Type B pancreatic cell (in vitro differentiated cells): ENCODE measurements at places on chromosomes 4 and X.

- no peak for DNase-seq
Observed at GRCh38 chr4:52643785-52644244, 15.3 kb downstream of the USP46 start.

GRCh38 chr4:29908276-29908675 lies 811.9 kb upstream of the PCDH7 start:
- no peak for DNase-seq

DNA sequence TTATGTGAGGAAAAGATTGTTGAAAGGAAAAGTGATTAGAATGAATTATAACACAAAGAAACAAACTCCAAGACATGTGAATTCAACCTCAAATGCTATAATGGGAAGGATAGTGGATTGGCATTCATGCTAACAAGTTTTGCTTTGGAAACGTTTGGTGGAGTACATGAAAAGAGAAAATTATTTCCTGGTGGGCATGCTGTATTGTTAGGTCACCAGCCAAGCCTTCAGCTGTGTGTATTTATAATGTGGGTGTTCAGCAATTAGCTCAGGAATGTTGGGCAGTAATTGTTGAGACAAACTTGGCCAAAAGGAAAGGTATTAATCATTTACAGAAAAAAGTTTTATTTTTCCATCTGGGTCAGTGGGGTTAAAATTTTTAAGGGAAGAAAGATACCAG lies 198.9 kb upstream of the ARSJ start:
- DNase-seq = no peak

- no peak for DNase-seq
Observed at GRCh38 chr4:1342003-1342402, 5.0 kb upstream of the UVSSA start.

DNA sequence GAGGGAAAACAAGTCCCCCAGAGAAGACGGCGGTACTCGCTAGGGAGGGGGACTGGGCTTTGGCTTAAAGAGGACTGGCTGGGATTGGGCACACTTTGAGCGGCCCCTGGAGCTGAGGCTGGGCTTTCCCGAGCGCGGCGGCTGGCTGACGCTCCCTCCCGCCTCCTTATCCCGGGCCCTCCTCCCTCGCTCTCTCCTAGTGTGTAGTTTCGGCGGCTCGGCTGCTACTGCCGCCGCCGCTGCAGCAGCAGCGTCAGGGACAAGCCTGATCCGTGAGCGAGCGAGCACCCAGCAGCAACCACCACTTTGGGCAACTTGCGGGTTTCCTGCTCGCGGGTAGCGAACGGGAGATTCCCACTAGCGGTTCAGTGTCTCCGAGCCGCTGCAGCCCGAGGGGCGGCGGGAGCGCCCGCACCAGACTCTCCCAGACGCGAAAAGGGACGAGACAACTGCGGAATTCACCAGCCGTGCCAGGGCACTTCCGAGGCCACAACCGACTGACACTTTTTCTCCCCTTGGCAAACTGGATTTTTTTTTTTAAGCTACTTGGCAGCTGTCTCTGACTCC lies 632 bp upstream of the PCDH7 start:
- DNase-seq = peak; percentile 76

GRCh38 chr4:98838977-98839618 lies 89.8 kb downstream of the EIF4E start:
- no peak for DNase-seq

GRCh38 chr4:73734530-73735001 lies 5.8 kb upstream of the CXCL8 start:
- DNase-seq = no peak

GRCh38 chr4:180189666-180190065 lies 2053.5 kb upstream of the TENM3 start:
- no peak for DNase-seq

DNA sequence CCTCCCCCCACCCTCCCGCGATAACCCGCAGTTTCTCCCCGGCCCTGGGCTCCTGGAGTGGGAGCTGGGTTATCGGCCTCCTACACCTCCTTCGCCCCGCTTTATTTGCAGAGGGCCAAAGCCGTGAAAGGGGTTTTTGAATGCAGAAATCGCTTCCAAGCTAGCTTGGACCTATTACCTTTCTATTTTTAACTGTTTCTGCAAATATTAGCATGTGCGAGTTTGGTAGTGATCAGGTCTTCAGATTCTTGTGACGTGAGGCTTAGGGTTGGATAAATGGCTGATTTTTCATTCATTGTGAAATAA lies 1.3 kb downstream of the USP9X start:
- DNase-seq = no peak

DNA sequence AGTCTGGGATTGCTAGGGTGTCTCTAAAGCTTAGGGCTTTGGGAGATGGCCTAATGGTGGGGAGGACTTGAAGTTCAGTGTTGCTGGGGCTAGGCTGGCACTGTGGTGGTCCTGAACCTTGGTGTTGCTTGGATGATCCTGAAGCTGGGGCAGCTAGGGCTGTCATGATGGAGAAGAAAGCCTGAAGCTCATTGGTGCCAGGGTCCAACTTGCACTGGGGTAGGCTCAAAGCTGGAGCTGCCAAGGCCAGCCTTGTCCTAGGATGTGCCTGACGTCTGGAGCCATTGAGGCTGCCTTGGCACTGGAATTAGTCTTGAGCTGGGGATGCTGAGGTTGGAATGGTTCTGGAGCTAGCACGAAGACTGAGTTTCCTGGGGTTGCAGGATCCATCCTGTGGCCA lies 61.0 kb upstream of the NLRP2B start:
- DNase-seq = no peak

DNA sequence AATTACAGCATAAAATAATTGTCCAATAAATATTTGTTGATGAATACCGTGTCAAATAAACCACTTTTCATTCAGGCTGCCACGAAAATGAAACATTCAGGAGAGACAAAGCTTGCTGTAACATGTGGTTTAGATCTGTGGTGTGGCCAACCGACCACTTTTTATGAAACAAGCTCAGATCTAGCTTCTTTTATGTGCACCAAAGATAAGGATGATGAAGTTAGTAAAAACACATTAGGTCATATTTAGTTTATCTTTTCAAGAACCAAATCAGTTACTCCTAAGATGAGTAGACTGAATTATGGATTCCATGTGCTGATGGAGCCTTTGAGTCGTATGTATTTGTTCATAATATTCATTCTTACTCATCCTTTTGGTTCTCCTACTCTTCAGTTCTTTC lies 35.8 kb downstream of the STOX2 start:
- DNase-seq = no peak

- no peak for DNase-seq
Observed at GRCh38 chr4:127174616-127175015, 458.1 kb upstream of the INTU start.

DNA sequence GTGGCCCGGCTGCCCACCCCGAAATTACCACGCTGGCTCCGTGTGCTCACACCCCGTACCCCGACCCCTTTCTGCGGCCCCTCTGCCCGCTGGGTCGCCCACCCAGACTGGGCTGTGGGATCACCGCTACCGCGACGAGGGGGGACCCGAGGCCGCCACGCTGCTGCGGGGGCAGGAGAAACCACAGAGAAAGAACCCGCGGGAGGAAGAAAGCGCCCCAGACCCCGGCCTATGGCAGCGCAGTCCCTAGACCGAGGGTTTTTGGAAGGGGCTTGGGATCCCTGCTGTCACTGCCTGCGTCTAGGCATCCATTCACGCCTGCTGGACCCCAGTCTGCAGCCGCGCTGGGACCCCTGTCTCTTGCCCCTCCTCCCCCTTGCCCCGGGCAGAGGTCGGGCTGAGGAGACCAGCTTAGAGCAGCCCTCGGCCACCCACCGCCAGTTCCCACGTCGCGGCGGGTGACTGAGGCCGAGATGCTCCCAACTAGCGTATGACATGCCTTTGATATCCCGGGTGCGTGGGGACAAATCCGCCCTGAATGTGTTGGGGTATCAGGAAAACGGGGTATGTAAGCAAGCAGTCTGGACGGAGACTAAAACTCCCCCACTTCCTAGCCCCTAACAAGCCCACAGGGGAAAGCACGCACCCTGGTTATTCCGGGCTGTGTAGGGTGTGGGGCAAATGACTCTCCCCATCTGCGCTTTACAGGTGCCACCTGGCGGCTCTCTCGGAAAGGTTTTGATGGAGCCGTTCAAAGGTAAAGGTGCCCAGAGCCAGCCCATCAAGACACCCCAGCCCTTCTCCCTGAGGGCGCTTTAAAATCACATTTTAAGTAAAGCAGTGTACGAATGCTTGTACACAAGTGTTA lies 862 bp upstream of the INPP4B start:
- DNase-seq = no peak

DNA sequence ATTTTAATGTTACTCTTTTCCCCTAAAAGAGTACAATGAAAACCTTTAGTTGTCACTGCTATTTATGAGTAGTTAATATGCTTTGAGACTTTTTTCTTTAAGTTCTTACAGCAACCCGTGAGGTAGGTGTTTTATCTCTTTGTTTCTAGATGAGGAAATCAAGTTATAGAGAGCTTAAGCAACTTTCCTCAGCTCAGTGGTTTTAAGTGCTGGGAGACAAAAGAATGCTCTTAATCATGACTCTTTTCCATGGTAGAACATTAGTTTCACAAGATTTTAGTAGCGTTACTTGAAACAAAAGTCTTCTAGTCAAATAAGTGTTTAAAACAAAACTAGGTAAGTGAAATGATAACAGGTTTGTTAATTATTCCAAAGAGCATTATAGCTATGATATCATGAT lies 354.7 kb upstream of the PITX2 start:
- DNase-seq = no peak
